ENCODE measurements at places on chromosomes 11 and 22.

DNA sequence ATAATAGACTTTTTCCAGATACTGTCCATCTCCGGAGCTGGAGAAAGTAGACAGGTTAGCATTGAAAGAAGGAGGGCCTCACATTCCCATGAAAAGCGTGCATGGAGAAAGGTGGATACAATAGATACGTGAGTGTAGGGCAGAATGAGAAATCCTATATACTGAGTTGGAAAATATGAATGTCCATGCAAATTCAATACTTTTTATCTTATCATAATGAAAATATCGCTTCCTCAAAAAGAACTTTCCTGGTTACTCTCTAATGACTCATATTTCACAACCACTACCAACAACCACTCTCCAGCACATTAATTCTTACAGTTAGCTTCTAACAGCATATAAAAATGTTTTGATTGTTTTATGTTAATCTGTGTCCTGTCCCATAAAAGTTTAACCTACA lies 22.0 kb upstream of the MS4A6A start:
- DNase-seq, result no peak

GRCh38 chr22:42670046-42670445 lies 20.9 kb upstream of the CYB5R3 start:
- DNase-seq, result no peak

GRCh38 chr11:59771605-59772004 lies 16.4 kb downstream of the STX3 start:
- peak; percentile 50 for DNase-seq

- DNase-seq, result no peak
Observed at GRCh38 chr11:23023319-23023718, 163.0 kb upstream of the CCDC179 start.

DNA sequence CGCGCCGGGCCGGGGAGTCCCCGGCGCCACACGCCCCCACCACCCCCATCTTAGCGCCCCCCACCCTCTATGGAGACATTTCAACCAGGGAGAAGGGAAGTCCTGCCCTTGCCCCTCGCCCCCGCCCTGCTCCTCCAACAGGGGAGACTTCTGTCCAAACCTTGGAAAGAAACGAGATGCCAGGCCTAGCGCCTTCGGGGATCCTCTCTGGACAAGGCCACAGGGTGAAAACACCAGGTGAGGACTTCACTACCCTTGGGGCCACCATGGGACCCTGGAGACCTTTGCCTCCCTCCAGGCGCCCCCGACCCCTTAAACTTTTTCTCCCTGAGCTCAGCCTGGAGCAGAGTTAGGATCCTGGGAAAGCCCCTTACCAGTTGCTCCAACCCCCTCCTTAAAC lies 11.6 kb upstream of the NPAS4 start:
- DNase-seq, result no peak

DNA sequence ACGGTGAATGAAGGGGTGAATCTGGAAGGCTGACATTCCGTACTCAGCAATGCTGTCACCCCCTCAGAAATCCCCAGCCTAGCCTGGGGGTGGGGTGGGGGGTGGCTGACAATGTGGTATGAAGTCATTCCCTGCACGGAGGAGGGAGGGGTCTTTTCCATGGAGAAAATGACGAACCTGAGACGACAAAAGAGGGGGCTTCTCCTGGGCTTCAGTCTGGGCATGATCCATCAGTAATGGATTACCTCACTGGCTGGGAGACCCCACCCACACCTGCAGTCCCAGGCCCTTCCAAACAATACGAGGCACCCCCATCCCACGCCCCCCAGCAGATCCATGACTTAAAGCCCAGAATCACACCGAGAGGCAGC lies 1.0 kb downstream of the KIAA0930 start:
- DNase-seq, result no peak

GRCh38 chr11:66885950-66886440 lies 29.1 kb downstream of the LRFN4 start:
- no peak for DNase-seq

DNA sequence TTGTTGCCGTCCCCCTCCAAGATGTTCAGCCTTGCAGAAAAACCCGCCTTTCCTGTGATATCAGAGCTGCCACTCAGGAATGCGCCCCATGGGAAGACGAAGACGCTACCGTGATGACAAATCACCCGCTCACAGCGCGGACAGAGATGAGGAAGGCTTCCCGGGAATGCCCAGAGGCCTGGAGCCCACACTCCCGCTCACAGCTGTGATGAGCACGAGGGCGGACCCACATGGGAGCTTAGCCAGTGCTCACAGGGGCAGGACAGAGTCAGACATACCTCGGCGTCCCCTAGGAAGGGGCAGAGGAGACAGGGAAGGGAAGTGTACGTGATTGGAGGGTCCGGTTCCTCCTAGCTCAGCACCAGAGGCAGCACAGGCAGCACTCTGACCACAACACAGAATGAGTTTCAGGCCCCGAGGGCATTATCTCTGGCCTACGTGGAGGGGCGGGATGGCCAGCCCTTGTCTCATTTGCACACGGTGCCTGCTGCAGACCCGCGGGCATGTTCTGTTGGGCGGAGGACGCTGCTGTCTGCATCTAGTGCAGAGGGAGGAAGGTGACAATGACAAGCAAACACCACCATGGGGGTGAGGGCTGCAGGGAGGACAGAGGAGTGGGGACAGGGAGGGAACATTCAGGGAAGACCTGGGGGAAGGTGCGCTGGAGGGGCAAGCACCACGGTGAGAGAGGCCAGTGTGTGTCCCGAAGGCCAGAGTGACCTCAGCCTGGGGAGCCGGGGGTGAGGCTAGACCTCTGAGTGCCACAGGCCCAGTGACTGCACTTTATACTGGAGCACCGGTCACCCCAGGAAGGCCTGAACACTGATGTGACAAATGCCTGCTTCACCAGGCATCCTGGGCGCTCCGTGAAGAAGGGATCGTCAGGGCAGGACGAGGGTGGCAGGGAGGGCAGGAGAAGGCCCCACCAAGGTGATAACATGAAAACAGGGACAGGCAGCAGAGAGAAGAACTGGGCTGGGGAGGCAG lies 79.6 kb downstream of the CELSR1 start:
- no peak for DNase-seq

DNA sequence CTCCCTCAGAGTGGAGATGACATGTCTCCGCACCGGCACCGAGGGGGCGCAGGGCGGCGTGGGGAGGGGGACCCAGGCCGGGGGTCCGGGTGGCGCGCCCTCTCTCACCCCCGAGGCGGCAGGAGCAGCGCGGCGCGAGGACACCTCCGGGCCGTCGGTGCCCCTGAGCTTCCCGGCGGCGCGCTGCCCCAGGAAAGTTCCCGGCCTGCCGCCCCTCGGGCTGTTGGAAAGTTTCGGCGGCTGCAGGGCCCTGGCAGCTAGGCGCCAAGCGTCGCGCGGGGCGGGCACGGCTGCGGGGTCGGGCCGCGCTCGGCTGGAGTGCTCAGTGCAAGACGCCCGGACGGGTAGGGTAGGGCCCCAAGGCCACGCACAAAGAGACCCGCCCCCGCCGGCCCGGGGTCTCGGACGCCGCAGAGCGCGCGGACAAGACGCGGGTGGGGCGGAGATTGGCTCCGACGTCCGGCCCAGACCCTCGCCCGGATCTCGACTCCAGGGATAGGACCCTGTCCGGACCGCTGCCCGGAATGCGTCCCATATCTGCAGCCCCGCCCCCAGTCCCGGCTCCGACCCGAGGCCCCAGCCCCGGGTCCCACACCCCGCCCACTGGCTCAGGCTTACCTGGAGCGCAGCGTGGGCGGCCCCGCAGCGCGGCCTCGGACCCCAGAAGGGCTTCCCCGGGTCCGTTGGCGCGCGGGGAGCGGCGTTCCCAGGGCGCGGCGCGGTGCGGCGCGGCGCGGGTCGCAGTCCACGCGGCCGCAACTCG lies 471 bp downstream of the ARVCF start:
- DNase-seq, result peak; percentile 15

GRCh38 chr22:49306632-49307480 lies 520.8 kb downstream of the BRD1 start:
- DNase-seq, result no peak

- no peak for DNase-seq
Observed at GRCh38 chr11:118002541-118003423, 16.6 kb downstream of the IL10RA start.

DNA sequence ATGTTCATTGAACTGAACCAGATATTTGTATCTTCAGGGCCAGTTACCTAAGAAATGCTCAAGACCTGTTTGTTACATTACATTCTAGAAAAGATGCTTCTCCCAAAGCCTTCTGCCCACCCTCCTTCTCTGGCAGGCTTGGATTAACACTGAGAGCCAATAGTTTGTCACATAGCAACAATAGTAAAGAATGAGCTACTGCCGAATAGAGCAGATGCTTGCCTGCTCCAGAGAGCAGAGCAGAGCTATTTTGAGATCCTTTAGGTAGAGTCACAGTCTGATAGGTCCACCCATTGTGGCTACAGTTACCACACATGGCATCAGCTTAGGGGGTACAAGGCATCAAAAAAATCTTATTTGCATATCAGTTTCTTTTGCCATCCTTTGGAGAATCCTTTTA lies 13.5 kb upstream of the EP300 start:
- no peak for DNase-seq

GRCh38 chr22:34623580-34623979 lies 442.4 kb upstream of the ISX start:
- no peak for DNase-seq

All from HL-60 (cell line).